ENCODE measurements at places on chromosomes 7 and 10.

DNA sequence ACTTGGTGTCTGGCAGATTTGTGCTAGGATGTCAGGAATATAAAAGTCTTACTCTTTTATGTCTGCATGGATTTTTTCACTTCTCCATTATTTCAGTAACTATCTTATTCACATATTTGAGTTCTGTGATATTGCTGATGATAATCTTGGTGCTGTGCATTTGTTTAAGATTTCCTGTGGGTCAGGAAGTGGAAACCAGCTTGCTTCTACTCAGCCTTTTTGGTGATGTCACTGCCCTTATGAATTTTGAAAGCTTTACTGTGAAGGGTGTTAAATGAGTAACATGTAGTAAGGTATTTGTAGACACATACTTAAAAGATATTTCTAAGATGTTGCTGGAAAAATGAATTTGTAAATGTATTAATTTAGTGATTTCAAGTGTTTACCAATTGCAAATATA is 69.5 kb upstream of the VOPP1 start:
- no peak for DNase-seq

- DNase-seq, result no peak
Measured at GRCh38 chr7:151077705-151078232, 2.8 kb downstream of the FASTK start.

DNA sequence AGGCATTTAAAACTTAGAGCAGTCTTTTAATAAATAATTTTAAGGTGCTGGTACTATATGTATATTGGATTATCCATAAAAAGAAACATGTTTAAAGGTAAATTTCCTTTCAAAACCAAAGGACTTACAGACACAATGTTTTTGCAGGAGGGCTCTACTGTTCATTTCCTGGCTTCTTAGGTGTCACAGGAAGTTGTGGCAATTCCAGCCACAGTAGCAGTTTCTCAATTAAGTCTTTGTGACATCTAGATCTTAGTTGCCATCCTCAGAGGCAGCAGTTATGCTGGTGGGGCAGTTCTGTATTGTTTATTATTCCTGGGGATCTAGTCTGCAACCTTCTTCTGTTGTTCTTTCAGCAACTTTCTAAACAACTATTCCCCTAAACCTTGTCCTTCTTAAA is 460.1 kb downstream of the MAGI2 start:
- no peak for DNase-seq

DNA sequence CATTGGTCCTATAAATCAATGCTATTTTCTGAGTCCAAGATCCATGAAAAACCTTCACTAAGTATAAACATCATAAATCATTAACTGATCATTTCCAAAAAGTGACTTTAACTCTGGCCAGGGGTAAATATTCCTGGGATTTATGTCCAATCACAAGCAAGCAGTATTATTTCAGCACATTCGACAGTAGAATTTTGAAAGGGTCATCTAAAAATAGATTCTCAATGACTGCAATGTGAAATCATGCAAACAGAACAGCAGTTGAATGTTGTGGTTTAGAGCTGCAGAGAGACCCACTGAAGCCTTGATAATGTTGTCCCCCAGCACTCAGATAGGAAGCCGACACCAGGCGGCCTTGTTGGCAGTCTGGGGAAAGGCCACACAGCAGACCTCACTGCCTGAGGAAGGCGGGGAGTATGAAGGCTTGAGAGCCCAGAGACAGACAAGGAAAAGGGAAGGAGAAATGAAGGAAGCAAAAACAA is 38.1 kb downstream of the FAM107B start:
- no peak for DNase-seq

DNA sequence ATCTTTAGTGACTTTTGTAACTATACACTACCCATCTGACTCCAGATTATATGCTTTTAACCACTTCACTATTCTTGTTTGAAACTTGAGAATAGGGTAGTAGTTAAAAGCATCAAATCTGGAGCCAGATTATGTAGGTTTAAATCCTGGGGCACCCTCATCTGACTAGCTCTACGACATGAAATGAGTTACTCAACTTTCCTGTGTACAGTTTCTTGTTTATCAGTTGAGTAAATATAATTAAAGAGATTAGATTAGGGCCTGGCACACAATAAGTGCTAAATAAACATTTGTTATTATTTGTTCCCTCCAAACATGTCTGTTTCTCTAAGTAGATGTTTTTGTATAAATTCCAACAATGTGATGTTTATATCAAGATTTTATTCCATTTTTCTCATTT is 485.3 kb upstream of the LRRTM3 start:
- DNase-seq, result no peak

- DNase-seq, result no peak
Measured at GRCh38 chr7:141906285-141906684, 9.9 kb upstream of the OR9A4 start.

GRCh38 chr7:99997545-99998137 is 17.8 kb upstream of the ZKSCAN1 start:
- peak; percentile 52 for DNase-seq

DNA sequence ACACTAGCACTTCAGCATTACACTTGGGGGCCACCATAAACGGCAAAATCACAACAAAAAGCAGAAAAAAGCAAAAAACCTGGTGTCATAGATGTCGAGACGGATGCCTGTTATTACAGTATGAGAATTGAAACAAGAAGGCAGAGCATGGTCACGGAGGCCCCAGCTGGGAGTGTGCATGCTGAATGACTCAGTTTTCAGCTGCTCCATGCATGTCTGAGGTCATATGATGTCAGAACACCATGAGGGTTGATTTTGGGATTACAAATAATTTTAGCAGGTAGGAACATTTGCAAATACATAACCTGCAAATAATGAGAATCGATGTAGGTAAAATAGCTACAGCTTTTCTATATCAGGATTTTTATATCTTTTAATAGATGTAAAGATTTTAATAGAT is 19.1 kb downstream of the ZMYND11 start:
- no peak for DNase-seq

DNA sequence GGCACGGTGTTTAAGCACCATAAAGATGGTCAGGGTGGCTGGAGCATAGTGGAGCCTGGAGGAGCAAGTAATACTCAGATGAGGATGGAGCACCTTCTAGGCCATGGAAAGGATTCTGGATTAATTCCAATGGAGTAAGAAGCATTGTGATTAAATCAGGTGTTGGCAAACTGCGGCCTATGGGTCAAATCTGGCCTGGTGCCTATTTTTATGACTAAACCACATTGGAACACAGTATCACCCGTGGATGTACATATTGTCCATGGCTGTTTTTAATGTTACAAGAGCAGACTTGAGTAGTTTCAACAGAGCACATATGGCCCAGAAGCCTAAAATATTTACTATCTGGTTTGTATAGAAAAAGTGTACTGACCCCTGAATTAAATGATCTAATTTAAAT is 49.9 kb upstream of the TMEM248 start:
- no peak for DNase-seq

DNA sequence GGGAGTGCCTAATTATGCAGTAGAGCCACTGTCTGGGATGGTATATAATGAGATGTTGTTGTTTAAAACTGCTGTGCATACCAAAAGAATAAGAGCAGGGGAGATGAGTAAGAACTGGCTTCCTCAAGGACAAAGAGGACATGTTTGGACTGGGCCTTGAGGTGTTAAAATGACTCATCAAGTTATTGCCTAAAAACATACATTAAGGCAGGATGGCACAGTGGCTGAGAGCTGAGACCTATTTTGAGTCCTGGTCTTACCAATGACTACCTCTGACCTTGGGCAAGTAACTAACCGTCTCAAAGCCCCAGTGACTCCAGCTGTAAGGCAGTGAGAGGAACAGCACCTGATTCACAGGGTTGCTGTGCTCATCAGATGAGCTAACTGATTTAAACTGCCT is 71.1 kb downstream of the CFAP58 start:
- DNase-seq, result peak; percentile 23

DNA sequence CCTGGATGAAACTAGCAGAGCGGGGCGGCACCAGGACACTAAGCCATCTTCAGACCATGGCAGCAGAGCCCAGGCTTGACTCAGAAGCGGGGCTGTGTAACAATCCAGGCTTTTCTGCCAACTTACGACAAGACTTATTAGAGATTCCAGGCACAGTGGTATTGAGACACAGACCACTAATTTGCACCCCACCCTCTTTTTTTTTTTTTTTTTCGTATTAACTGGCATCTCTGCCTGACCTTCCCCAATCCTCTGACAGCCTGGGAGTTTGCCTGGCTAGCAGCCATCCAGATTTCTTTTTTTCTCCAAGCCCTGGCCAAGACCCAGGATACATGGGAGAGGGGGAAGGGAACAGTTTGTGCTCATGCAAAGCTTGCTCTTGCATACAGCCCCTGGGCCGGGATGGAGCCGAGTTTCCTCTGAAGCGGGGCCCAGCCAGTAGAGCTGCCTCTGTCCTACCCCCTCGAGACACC is 182.4 kb downstream of the PLXNA4 start:
- no peak for DNase-seq

- DNase-seq, result peak; percentile 62
Measured at GRCh38 chr7:112789817-112790585, at the start of gene TMEM168. Gene TMEM168, minus strand, starts transcription at chr7:112790393. Its CDS starts 5,568 bp downstream, at chr7:112784825.

DNA sequence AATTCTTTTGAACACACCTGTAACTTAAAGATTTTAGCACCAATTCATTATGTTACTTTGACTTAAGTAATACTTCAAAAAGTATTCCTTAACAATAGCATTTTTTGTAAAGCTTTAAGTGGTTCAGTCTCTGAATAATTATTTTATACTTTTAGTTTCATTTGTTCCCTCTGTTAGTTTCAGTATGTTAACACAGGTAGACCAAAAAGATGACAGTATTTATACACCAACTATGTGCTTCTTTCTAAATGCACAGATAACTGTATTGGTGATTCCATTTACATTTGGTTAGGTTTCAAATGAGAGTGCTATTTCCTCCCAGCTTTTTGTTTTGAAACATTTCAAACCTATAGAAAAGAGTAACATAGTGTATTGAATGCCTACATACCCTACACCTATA is 14.0 kb downstream of the RALA start:
- DNase-seq, result no peak

DNA sequence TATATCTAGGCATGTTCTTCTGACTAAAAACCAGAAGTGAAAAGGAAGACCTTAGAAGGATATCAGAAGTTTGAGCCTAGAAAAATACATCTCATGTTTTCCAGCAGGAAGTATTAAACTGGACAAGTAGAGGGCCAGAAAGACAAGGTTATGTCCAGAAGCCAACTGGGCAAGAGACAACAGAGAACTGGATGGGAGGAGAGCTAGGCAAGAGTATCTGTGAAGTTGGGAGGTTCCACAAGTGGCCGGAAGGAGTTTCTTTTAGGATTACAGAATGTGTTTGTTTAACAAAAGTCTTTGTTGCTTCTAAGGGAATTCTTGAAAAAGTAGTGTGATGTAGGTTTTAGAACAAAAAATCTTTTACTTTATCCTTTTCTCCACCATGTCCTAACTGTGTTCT is 86.4 kb downstream of the CYP26A1 start:
- DNase-seq, result no peak

DNA sequence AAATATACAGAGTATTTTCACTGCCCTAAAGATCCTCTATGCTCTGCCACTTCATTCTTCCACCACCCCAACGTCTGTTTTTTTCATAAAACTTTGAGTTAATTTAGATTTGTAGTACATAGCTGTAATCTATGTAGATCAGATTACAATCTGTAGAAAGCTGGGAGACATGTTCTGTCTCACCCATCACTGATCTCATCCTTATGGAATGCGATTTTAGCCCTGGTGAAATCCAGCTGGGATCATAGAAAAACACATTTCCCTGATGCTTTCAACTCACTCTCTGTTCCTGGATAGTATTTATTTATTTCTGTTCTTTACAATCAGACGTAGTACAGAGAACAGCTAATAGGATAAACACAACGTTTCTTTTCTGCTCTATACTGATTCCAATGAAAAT is 521.0 kb downstream of the KIF20B start:
- no peak for DNase-seq

- no peak for DNase-seq
Measured at GRCh38 chr10:21326594-21327288, 198.7 kb downstream of the SKIDA1 start.

GRCh38 chr7:7157177-7157886 is 25.0 kb upstream of the C1GALT1 start:
- DNase-seq, result no peak

GRCh38 chr7:37336259-37336658 is 112.4 kb downstream of the ELMO1 start:
- DNase-seq, result peak; percentile 47

DNA sequence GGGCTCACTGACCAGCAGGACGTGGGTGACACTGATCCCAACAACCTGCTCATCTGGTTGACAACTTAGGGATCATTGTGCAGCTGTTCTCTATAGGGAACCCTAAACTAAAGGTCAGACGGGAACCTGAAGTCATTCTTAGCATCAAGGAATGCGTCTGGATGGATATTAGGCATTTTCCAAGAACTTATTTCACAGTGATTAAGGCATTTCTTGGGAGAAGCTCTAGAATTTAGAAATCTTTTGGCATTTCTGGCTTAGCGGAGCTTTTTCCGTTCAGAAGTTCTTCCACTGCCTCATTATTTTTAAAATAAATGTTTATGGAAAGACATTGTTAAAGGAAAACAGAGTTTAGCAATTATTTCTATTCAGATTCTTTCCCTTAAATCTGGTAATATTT is 303.3 kb upstream of the IGFBP3 start:
- no peak for DNase-seq

- DNase-seq, result no peak
Measured at GRCh38 chr10:119136084-119136483, 29.4 kb downstream of the SFXN4 start.

DNA sequence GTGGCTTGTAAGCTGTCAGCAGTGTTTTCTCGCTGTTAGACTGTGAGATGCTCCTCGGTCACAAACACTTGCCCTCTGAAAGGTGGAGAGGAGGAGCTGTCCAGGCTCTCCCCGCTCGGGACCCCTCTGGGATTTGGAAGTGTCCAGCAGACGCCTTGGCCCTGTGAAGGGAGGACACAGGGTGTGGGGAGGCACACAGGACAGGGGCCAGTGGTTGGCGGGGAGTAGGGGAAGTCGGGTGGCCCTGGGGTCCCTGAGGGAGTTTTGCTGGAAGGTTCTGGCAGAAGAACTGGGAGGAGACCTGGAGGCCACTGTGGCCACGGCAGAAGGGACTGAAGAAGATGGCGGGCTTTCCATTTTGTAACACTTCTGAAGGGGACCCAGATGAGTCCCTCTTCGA is 47.2 kb upstream of the DPYSL4 start:
- no peak for DNase-seq

Measured in GM18507 (cell line).